Activated CD4-positive, alpha-beta T cell treated with anti-CD3 and anti-CD28 coated beads, Interleukin-2, amount 50 U/mL, for 4 hours (primary cell): ENCODE measurements at places on chromosomes 6 and 20.
A peak's percentile ranks its signal among the peaks of the same experiment; 100 is the strongest.

GRCh38 chr20:13995086-13995665, at the start of gene MACROD2:
TSS of gene MACROD2 (plus strand) at chr20:13995516.
- DNase-seq: no peak

GRCh38 chr6:24974182-24975171, 38.7 kb upstream of the RIPOR2 start:
- no peak for DNase-seq

GRCh38 chr20:60700728-60701127, 551.3 kb upstream of the CDH4 start:
- no peak for DNase-seq

- DNase-seq: no peak
Measured at GRCh38 chr6:158464483-158464882, 95.4 kb upstream of the TMEM181 start.

GRCh38 chr20:52082612-52083011, 109.0 kb downstream of the ZFP64 start:
- no peak for DNase-seq

DNA sequence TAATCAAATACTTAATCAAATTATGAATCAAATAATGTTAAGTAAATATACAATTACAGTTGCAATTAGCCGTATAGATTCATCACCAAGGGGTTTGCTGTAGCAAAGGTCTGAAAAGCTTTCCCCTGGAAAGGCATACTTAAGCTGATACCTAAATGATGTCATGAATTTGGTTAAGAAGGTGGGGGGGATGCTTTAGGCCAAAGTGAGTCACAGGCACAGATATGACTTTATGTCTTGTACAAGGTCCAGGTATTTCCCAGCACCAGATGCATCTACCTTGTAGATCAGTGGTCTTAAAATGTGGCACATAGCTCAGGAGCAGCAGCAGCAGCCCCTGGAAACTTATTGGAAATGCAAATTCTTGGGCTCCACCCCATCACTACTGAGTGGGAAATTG, 557.3 kb upstream of the CDH4 start:
- DNase-seq: no peak

- DNase-seq: no peak
Measured at GRCh38 chr6:85402922-85403321, 47.0 kb upstream of the NT5E start.

DNA sequence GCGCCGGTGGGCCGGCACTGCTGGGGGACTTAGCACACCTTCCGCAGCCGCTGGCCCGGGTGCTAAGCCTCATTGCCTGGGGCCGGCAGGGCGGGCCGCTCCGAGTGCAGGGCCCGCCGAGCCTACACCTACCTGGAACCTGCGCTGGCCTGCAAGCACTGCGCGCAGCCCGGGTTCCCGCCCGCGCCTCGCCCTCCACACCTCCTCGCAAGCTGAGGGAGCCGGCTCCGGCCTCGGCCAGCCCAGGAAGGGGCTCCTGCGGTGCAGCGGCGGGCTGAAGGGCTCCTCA, 10.7 kb upstream of the MPC1 start:
- no peak for DNase-seq

- DNase-seq: no peak
Measured at GRCh38 chr20:7410150-7410549, 530.1 kb downstream of the HAO1 start.

DNA sequence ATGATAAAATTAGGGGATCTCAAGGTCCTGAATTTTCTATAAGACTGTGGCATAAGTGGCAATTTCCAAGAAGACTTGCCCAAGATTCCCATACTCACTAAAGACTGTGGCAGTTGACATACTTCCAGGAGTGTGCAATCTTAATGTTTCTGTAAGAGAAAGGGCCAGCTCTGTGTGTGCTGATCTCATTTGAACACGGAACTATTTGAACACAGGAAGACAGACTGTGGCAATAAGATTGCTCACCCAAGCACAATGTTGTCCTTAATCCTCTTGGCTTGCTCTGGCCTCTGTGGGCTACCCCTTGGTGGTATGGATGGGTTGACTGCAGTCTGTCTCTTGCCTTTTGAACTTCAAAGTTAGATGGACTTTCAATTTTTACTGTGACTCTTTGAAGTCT, 151.4 kb downstream of the PHF3 start:
- DNase-seq: no peak

GRCh38 chr6:41504466-41505121, 41.6 kb upstream of the FOXP4 start:
- no peak for DNase-seq

GRCh38 chr6:52643158-52643557, 27.8 kb upstream of the TMEM14A start:
- no peak for DNase-seq

GRCh38 chr6:96927660-96928059, 3.1 kb downstream of the KLHL32 start:
- no peak for DNase-seq

- DNase-seq: no peak
Measured at GRCh38 chr6:37218061-37218460, 39.5 kb upstream of the TBC1D22B start.

- DNase-seq: no peak
Measured at GRCh38 chr20:64038224-64038564, 2.2 kb downstream of the C20orf204 start.

DNA sequence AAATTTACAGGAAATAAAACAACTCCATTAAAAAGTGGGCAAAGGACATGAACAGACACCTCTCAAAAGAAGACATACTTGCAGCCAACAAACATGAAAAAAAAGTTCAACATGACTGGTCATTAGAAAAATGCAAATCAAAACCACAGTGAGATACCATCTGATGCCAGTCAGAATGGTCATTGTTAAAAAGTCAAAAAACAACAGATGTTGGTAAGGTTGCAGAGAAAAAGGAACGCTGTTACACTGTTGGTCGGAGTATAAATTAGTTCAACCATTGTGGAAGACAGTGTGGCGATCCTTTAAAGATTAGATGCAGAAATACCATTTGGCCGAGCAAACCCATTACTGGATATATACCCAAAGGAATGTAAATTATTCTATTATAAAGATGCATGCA, 858.0 kb upstream of the FLRT3 start:
- DNase-seq: no peak

- DNase-seq: no peak
Measured at GRCh38 chr6:168018664-168019063, 21.2 kb downstream of the KIF25 start.

GRCh38 chr6:130503146-130503545, 137.3 kb downstream of the TMEM200A start:
- DNase-seq: no peak

DNA sequence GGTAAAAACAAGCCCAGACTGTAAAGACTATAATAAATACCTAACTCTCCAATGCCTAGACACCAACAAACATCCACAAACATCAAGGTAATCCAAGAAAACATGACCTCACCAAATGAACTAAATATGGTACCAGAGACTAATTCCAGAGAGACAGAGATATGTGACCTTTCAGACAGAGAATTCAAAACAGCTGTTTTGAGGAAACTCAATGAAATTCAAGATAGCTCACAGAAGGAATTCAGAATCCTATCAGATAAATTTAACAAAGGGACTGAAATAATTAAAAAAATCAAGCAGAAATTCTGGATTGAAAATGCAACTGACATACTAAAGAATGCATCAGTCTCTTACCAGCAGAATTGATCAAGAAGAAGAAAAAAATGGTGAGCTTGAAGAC, 26.6 kb downstream of the NCOA6 start:
- no peak for DNase-seq

DNA sequence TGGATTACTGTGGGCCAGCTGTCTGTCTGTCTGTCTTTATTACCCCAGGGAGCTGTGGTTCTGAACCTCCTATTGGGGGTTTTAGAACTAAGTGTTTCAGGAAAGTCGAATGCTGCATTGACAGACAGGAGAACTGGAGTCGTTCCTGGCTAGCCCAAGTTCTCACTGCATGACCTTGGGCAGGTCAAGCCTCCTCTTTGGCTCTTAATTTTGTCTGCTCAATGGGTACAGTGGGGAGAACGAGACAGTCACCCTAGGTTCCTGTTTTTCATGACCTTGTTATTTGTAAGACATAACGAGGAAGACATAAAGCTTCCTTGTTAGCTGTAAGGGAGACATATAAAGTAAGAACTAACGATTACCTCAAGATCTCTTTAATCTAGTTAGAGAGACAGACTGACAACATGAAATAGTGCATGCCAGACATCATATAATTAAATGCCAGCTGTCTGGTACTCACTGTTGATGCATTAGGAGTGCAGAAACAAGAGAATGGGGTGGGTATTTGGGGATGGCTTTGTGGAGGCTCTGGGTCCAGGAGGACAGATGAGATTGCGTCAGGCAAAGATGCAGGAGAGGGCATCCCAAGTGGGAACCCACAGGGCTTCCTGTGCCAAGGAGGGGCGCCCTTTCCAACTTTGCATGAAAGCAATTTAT, 3.7 kb upstream of the CCDC167 start:
- DNase-seq: no peak

DNA sequence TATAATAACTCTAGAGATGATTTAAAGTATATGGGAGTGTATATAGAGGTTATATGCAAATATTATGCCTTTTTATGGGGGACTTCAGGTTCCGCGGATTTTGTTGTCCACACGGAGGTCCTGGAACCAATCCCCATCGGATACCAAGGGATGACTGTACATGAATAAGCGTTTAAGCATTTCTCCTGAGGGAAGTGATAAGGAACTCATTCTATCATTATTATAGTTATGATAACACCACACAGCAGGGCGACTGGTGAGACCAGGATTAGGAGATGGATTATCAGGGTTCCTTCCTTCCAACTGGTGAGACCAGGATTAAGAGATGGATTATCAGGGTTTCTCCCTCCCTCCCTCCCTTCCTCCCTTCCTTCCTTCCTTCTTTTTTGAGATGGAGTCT, 6.6 kb downstream of the ECI2 start:
- DNase-seq: no peak

DNA sequence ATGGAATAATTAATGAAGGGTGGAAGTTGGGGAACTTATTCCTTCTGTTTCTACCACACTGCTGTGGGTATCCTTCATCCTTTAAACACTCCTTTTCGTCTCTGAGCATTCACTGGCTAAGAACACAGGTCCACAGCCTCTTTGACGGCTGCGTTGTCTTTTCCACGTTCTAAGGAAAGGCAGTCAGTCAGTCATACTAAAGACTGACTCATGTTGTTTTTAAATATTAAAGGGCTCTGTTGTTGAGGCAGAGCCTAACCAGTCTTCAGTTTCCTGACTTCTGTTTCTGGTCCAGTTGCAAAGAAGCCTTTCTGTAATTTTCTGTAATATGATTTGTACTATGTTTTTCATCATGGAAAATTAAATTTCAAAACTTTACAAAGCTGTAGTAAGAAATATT, 48.0 kb downstream of the UST start:
- DNase-seq: no peak

GRCh38 chr20:49046087-49046900, at the start of gene CSE1L:
TSS of gene CSE1L (plus strand) at chr20:49046312. CDS start at chr20:49058464, 12,152 bp downstream.
- peak; percentile 89 for DNase-seq

DNA sequence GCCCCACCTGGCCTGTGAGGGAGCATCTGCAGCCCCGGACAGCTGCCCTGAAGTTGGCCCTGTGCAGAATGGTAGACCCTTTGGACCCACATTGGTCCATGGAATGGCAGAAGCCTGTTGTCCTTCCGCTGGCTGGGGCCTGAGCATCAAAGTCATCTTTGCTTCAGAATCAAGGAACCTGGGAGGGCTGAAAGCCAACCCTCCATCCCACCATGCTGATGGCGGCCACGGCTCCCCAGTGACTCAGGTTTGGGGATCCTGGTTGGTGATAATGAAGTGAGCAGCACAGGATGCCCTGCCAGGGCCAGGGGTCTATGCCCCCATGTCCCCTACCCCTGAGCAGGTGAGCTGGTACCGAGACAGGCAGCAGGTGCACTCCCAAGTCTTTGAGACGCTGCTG, 52.8 kb downstream of the YTHDF1 start:
- DNase-seq: no peak

- no peak for DNase-seq
Measured at GRCh38 chr20:7728338-7728737, 211.9 kb downstream of the HAO1 start.

DNA sequence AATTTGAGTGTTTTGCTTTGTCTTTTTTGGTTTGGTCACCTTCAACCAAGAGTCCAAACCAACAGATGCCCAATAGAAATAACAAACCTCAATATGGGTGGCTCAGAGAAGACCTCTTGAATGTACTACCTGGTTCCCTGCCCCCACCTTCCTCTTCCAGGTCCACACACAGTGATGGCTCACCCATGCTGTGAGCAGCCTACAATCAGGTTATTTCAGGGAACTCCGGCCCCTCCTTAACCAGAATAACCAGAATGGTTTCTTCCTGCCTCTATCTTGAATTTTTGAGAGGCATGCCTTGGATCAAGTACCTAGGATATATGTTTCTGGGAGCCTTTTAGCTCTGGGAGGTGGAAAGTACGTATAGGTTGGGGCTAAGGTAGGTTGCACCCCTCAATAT, 327.1 kb upstream of the PRDM1 start:
- no peak for DNase-seq

GRCh38 chr6:145213614-145214013, 521.7 kb downstream of the EPM2A start:
- DNase-seq: no peak

DNA sequence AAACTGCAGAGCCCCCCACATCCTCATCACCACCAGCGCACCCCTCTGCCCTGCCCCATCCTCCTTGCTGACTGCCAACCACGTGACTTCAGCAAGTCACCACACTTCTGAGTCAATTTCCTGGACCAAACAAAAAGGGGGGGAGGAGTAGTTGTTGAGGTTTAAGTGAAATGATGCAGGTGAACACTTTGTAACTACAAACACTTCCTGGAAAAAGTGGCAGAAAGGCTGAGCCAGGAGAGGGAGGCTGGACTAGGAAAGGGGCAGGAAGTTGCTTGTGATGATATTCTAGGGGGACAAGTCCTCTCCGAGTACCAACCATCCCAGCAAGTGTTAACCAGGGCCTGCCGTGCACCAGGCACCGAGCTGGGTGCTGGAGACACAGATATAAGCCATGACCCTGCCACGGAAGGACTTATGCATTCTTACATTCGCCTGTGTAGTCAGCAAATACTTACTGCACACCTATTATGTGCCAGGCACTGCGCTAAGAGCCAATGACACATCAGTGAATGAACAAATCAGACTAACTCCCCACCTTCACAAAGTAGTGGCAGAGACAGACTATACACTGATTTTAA, 67.3 kb downstream of the PREX1 start:
- DNase-seq: peak; percentile 62

GRCh38 chr20:32541323-32542258, 43.5 kb downstream of the NOL4L start:
- no peak for DNase-seq

DNA sequence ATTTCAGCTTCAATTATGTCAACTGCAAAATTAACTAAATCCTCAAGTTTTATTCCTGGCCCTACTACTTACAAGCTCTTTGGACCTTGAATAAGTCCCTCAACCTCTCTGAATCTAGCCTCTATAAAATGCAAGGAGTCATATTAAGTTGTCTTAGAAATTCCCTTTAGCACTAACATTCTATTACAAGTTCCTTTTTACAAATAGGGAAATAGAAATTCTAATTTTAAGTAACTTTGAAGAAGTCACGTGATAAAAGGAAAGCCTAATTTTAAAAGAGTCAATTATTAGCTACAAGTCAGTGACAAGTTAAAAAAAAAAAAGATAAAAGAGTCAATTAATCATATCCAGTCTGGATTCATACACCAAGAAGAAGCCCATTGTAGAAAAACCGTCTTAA, 24.6 kb upstream of the GTF3C6 start:
- DNase-seq: no peak

GRCh38 chr6:96101564-96101963, 85.8 kb downstream of the FUT9 start:
- DNase-seq: no peak

GRCh38 chr6:13677878-13678254, 33.8 kb downstream of the RANBP9 start:
- DNase-seq: no peak
